ENCODE measurements at places on chromosomes 12 and 14. TPM values are rescaled to one million over a fixed set of nuclear protein-coding genes. Genes with fewer than 3 reads are reported as not detected.

DNA sequence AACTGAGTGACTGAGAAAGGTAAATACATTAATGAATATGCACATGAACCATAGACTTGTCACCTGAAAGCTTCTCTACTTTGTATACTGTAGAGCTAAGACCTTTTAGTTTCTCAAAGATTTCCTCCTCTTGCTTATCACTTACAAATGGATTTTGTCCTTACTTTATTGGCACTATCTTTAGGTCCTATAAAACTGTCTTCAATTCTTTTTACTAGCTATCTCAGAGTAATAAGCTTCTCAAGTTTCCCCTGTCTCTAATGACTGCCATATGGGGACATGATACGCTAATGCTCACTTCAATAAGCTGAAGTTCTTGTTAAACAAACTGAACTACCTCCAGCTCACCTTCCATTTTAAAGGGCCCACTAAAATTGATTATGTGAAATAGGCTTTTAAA is 468.2 kb upstream of the CCDC196 start:
- H3K27ac ChIP-seq, result no peak overlapping the region
- DNase-seq, result no peak
- H3K27me3 ChIP-seq, result no peaks in the 10 kb centered on the region
- H3K36me3 ChIP-seq, result peaks cover 4% of the 10 kb centered on the region
- H3K4me1 ChIP-seq, result peaks cover 8% of the 10 kb centered on the region
- H3K4me3 ChIP-seq, result no peak overlapping the region

GRCh38 chr12:14157088-14157747 is 175.8 kb upstream of the GRIN2B start:
- H3K27me3 ChIP-seq, result no peaks in the 10 kb centered on the region
- H3K27ac ChIP-seq, result no peak overlapping the region
- no peaks in the 10 kb centered on the region for H3K4me1 ChIP-seq
- no peak for DNase-seq

GRCh38 chr12:4435537-4435936 is 10.1 kb downstream of the FGF6 start:
- H3K4me3 ChIP-seq, result no peak overlapping the region
- no peaks in the 10 kb centered on the region for H3K36me3 ChIP-seq
- DNase-seq, result no peak
- H3K27ac ChIP-seq, result no peak overlapping the region
- peaks cover 4% of the 10 kb centered on the region for H3K27me3 ChIP-seq

DNA sequence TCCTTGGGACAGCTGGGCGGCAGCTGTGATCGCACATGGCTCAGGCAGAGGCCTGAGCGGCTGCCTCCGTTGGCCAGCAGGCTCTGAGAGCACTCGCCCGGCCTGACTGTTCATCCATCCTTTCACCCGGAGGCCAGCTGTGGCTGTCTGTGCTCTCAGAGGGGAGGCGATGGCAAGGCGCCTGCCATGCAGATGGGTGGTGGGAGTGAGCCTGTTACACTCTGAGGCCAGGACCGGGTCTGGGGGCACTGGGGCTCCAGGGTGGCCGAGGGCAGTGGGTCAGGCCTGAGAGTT is 292.3 kb downstream of the TMEM121 start:
- no peaks in the 10 kb centered on the region for H3K4me1 ChIP-seq
- no peak overlapping the region for H3K4me3 ChIP-seq
- peaks cover 10% of the 10 kb centered on the region for H3K27me3 ChIP-seq
- no peak for DNase-seq
- H3K27ac ChIP-seq, result no peak overlapping the region
- H3K36me3 ChIP-seq, result peaks cover 17% of the 10 kb centered on the region

- no peaks in the 10 kb centered on the region for H3K27me3 ChIP-seq
- no peak overlapping the region for H3K27ac ChIP-seq
- H3K36me3 ChIP-seq, result peaks cover 6% of the 10 kb centered on the region
- H3K4me3 ChIP-seq, result no peak overlapping the region
- DNase-seq, result no peak
These were observed 341.1 kb upstream of the FLRT2 start for GRCh38 chr14:85188836-85189235.

- peaks cover 29% of the 10 kb centered on the region for H3K4me1 ChIP-seq
- DNase-seq, result no peak
- no peaks in the 10 kb centered on the region for H3K27me3 ChIP-seq
- H3K27ac ChIP-seq, result peak overlapping the region; percentile 89
- no peak overlapping the region for H3K4me3 ChIP-seq
These were observed 246.4 kb downstream of the SOX5 start for GRCh38 chr12:23703051-23703450.

GRCh38 chr12:62957233-62957953 is 22.4 kb upstream of the PPM1H start:
- peaks cover 3% of the 10 kb centered on the region for H3K4me1 ChIP-seq
- H3K27me3 ChIP-seq, result no peaks in the 10 kb centered on the region
- H3K27ac ChIP-seq, result no peak overlapping the region
- DNase-seq, result no peak
- H3K4me3 ChIP-seq, result no peak overlapping the region

GRCh38 chr12:106123551-106124081 is 15.1 kb downstream of the NUAK1 start:
- peaks cover 52% of the 10 kb centered on the region for H3K4me1 ChIP-seq
- peak overlapping the region; percentile 45 for H3K27ac ChIP-seq
- no peaks in the 10 kb centered on the region for H3K36me3 ChIP-seq
- H3K27me3 ChIP-seq, result peaks cover 8% of the 10 kb centered on the region

DNA sequence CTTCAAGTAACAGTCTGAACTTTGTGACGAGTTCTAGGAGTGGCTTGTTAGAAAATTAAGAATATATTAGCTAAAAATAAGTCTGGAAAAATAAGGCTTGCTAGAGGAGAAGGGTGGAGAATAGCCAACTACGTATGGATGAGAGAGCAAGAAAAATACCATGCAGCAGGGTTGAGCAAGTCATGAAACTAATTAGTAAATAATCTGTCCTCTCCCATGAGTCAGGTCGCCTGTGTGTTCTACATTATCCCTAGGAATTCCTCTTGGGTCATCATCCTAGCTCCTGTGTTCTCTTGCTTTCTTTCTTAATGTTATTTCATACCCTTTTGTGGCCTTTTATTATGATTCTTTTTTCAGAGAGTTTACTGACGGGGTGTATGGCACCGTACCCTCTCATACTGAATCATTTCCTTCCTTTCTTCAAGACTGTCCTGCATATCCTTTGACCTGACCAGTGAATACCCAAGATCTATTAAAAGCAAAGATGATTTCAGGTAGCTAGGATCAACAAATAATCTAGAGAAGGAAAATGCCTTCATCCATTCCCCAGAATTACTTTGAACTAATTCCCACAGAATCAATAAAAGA is 177.2 kb upstream of the NPAS3 start:
- H3K27ac ChIP-seq, result no peak overlapping the region
- DNase-seq, result no peak
- peaks cover 6% of the 10 kb centered on the region for H3K36me3 ChIP-seq
- peaks cover 12% of the 10 kb centered on the region for H3K27me3 ChIP-seq
- no peaks in the 10 kb centered on the region for H3K4me1 ChIP-seq
- H3K4me3 ChIP-seq, result no peak overlapping the region

GRCh38 chr12:51428256-51428655 is 3.6 kb downstream of the SLC4A8 start:
- peak overlapping the region; percentile 13 for H3K4me3 ChIP-seq
- no peak for DNase-seq
- peak overlapping the region; percentile 10 for H3K27ac ChIP-seq
- peaks cover 2% of the 10 kb centered on the region for H3K27me3 ChIP-seq
- H3K4me1 ChIP-seq, result peaks cover 32% of the 10 kb centered on the region

DNA sequence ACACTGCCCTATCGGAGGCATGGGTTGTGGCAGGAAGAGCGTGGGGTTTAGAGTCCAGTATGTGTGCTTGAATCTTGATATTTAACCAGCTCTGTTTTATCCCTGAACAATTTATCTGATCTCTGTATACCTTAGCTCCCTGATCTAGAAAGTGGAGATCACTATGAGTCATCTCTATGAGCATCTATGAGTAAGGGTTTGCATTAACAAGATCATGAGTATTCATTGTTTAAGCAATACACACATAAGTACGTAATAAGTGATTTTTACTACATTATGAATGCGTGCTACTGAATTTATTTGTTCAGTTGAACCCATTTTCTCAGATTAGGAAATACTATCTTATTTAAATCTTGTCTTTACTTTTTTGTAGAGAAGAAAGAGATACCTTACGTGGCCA is 49.4 kb downstream of the GPATCH2L start:
- no peak for DNase-seq
- no peak overlapping the region for H3K4me3 ChIP-seq
- H3K27ac ChIP-seq, result no peak overlapping the region
- H3K27me3 ChIP-seq, result no peaks in the 10 kb centered on the region
- no peaks in the 10 kb centered on the region for H3K4me1 ChIP-seq

DNA sequence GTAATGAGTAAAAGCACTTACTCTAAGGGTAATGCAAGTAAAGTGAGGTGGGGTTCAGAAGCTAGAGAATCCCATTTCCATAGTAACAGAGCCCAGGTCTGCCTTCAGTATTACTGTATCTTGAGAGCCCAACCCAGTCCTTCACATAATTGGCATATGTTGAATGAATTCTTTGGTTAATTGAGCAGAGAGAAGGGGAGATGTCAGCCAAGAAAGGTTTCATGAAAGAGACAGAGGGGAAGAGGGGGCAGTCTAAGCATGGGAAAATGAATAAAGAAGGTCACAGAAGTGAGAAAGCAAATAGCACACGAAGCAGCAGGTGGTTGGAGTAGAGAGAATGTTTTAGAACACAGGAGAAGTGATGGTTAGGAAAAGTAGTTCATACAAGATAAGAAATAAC is 371.1 kb downstream of the SEC23A start:
- H3K36me3 ChIP-seq, result peaks cover 5% of the 10 kb centered on the region
- no peak overlapping the region for H3K27ac ChIP-seq
- H3K27me3 ChIP-seq, result no peaks in the 10 kb centered on the region
- no peak overlapping the region for H3K4me3 ChIP-seq
- no peak for DNase-seq

GRCh38 chr14:73764406-73765280 is 50.5 kb upstream of the PNMA1 start:
- H3K27ac ChIP-seq, result no peak overlapping the region
- H3K4me1 ChIP-seq, result no peaks in the 10 kb centered on the region
- H3K4me3 ChIP-seq, result no peak overlapping the region
- DNase-seq, result no peak
- H3K27me3 ChIP-seq, result peaks cover 2% of the 10 kb centered on the region
- no peaks in the 10 kb centered on the region for H3K36me3 ChIP-seq

- H3K4me1 ChIP-seq, result peaks cover 18% of the 10 kb centered on the region
- no peak overlapping the region for H3K27ac ChIP-seq
- no peak for DNase-seq
- H3K27me3 ChIP-seq, result peaks cover 9% of the 10 kb centered on the region
- H3K4me3 ChIP-seq, result peak overlapping the region; percentile 94
- H3K36me3 ChIP-seq, result no peaks in the 10 kb centered on the region
These were observed 2.7 kb downstream of the RAP1B start for GRCh38 chr12:68613209-68613904.

GRCh38 chr14:52348776-52349175 is 34.7 kb downstream of the PTGER2 start:
- no peak overlapping the region for H3K4me3 ChIP-seq
- H3K36me3 ChIP-seq, result no peaks in the 10 kb centered on the region
- no peak for DNase-seq
- H3K4me1 ChIP-seq, result no peaks in the 10 kb centered on the region

GRCh38 chr12:16884056-16884455 is 278.1 kb upstream of the LMO3 start:
- H3K36me3 ChIP-seq, result no peaks in the 10 kb centered on the region
- DNase-seq, result no peak
- H3K4me1 ChIP-seq, result peaks cover 6% of the 10 kb centered on the region
- no peak overlapping the region for H3K4me3 ChIP-seq
- no peak overlapping the region for H3K27ac ChIP-seq
- no peaks in the 10 kb centered on the region for H3K27me3 ChIP-seq

GRCh38 chr14:99185436-99186068 is 86.4 kb downstream of the BCL11B start:
- peaks cover 20% of the 10 kb centered on the region for H3K4me1 ChIP-seq
- H3K27ac ChIP-seq, result no peak overlapping the region
- H3K4me3 ChIP-seq, result no peak overlapping the region
- H3K36me3 ChIP-seq, result no peaks in the 10 kb centered on the region

DNA sequence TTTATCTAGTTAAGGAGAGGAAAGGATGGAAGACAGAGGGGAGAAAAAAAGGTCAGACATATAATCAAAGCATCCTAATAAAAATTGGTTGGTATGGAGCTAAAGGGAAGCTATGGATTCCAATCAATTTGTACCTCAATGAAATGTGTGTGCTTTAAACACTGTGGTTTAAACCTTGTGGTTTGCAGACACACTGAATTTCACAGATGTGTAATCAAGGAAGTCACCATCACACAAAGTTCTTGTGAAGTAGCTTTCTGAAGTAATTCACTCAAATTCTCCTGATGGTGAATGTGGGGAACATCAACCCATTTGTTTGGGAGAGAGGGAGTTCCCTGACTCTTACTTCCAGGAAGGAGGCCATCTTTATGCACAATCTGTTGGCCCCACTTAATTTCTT is 243.3 kb upstream of the KRR1 start:
- H3K36me3 ChIP-seq, result no peaks in the 10 kb centered on the region
- no peak overlapping the region for H3K27ac ChIP-seq
- H3K4me1 ChIP-seq, result peaks cover 19% of the 10 kb centered on the region
- no peak overlapping the region for H3K4me3 ChIP-seq

Gene GPR84
- total RNA-seq, result not detected

Gene KRT78
- not detected for total RNA-seq

Gene ADGRD1
- 0.96 TPM for total RNA-seq

Gene SERPINA12
- not detected for total RNA-seq

Gene IFT81
- 27.6 TPM for total RNA-seq

Gene RIC8B
- 21.3 TPM for total RNA-seq

Gene POTEM
- total RNA-seq, result not detected

Gene C1QL4
- total RNA-seq, result 4.8 TPM

Gene TRIM9
- 11.9 TPM for total RNA-seq

Gene C1R
- total RNA-seq, result 1.0 TPM

Gene CLEC2A
- total RNA-seq, result not detected

Gene CCDC197
- not detected for total RNA-seq
